ENCODE measurements at places on chromosomes 2 and 18. TPM values are rescaled to one million over a fixed set of nuclear protein-coding genes. Genes with fewer than 3 reads are reported as not detected.
A peak's percentile ranks its signal among the peaks of the same experiment; 100 is the strongest.

- peak; percentile 78 for DNase-seq
Observed at GRCh38 chr2:105274046-105274445, 32.5 kb downstream of the GPR45 start.

DNA sequence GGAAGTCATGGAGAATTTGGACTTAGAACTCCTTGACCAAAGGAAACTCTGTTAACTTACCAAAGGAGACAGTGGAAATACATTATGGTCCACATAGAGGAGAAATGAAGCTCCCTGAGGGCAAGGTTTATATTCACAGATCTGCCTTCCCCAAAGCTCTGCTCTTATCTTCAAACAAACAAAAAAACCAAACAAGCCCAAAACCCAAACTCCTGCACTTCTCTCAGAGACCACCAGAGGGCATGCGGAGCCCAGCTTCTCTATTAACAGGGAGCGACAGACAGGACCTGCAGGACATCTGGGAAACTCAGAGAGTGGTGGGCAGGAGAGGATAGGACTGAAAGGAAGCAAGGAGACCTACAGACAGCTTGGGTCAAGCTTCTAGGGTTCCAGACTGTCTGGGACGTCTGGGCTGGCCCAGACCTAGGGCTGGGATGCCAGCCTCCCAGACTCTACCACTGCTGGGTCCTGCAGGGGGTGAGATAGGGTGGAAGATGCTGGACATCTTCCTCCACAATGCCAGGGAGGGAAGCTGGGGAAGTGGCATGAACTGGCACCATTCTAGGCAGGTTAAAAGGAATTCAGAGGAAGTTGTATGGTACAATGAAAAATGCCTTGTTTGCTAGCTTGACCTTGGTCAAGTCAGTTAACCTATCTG is 4.0 kb upstream of the WNT10A start:
- DNase-seq: peak; percentile 79

DNA sequence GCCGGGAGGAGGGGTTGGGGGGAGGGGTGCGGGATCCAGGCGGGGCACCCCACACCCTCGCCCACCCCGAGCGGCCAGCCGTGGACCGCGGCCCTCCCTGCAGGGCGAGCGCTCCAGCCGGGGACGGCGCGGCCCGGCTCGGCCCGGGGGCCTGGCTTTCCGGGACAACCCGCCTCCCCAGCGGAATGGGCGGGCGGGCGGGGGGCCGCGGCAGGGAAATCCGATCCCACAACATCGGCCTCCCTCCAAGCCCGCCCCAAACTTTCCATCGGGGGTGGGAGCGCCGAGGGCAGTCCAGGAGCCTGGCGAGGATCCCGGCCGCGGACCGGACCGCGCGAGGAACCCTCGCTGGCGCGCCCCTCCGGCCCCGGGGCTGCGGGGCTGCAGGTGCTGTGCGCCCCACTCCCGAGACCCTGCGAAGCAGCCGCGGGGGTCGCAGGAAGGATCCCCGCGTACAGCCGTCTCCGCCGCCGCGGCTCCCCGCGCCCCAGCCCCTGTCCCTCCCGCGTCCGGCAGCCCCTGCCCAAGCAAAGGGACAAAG is 529 bp downstream of the SEMA4C start:
- peak; percentile 86 for DNase-seq

- no peak for DNase-seq
Observed at GRCh38 chr18:10839421-10839820, 309.9 kb downstream of the PIEZO2 start.

DNA sequence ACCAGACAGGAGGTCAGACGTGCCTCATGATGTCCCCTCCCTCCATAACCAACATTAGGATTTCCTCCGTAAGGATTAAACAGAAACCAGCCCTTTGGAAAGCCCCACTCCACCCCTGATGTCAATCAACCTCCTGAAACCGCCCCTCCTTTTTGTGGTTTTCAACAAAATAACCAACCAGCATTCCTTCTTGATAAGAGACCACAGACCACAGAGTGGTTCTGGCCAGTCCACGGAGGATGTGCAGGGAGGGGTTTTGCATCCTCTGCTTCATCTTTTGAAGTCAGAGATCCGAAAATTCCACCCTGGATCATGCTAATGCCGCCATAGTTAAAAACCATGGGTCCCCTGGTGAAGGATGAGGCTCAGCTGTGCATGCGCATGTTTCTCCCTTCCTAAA is 180.0 kb upstream of the CCDC150 start:
- no peak for DNase-seq

- no peak for DNase-seq
Observed at GRCh38 chr18:78895207-78896001, 84.2 kb upstream of the SALL3 start.

Gene SERPINB3
- not detected for polyA plus RNA-seq

Gene ANKRD30BL
- polyA plus RNA-seq: not detected

Gene LBX2
- not detected for polyA plus RNA-seq

Gene ABI2
- 49.8 TPM for polyA plus RNA-seq

Gene FAM110C
- polyA plus RNA-seq: 0.60 TPM

Gene TMEM169
- 0.65 TPM for polyA plus RNA-seq

Gene L3MBTL4
- polyA plus RNA-seq: 9.3 TPM

Gene INPP5D
- polyA plus RNA-seq: 4.5 TPM
